ENCODE measurements at places on chromosomes 12 and 14. TPM values are rescaled to one million over a fixed set of nuclear protein-coding genes. Genes with fewer than 3 reads are reported as not detected.

DNA sequence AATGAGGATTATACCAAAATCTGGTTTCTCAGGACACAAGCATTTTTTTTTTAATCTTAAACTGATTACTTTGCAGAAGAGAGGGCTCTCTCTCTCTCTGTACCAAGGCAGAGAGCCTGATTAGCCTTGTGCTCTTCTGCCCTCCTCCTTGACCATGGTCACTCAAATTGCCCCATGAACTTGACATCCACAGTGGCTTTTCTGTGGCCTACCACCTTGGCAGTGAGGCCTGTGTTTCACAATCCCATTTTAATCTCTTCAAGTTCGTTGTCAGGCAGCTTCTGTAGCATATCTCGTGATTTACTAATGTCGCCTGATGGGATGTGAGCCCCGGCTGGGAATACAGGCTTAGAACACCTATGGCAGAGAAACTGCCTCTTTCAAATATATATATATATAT is 30.7 kb upstream of the PWP1 start:
- DNase-seq = no peak

DNA sequence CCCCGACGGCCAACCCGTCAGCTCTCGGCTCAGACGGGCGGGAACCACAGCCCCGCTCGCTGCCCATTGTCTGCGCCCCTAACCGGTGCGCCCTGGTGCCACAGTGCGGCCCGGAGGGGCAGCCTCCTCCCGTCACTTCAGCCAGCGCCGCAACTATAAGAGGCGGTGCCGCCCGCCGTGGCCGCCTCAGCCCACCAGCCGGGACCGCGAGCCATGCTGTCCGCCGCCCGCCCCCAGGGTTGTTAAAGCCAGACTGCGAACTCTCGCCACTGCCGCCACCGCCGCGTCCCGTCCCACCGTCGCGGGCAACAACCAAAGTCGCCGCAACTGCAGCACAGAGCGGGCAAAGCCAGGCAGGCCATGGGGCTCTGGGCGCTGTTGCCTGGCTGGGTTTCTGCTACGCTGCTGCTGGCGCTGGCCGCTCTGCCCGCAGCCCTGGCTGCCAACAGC is at the start of gene WNT1:
Gene WNT1 (plus strand): TSS at position 32 of the 450 bp plus-strand sequence. CDS start 329 bp downstream, at position 361.
- no peak for DNase-seq

GRCh38 chr14:92451245-92451644 is 62.3 kb upstream of the RIN3 start:
- no peak for DNase-seq

- peak; percentile 21 for DNase-seq
Measured at GRCh38 chr12:97837401-97837800, 374.8 kb downstream of the RMST start.

GRCh38 chr12:65740873-65741600 is 83.2 kb upstream of the HMGA2 start:
- peak; percentile 96 for DNase-seq

GRCh38 chr12:69534389-69534822 is 50.9 kb upstream of the CCT2 start:
- DNase-seq = peak; percentile 96

- DNase-seq = peak; percentile 91
Measured at GRCh38 chr12:53427905-53428594, 4.4 kb downstream of the AMHR2 start.

GRCh38 chr12:115213538-115214016 is 529.6 kb upstream of the TBX3 start:
- DNase-seq = no peak

DNA sequence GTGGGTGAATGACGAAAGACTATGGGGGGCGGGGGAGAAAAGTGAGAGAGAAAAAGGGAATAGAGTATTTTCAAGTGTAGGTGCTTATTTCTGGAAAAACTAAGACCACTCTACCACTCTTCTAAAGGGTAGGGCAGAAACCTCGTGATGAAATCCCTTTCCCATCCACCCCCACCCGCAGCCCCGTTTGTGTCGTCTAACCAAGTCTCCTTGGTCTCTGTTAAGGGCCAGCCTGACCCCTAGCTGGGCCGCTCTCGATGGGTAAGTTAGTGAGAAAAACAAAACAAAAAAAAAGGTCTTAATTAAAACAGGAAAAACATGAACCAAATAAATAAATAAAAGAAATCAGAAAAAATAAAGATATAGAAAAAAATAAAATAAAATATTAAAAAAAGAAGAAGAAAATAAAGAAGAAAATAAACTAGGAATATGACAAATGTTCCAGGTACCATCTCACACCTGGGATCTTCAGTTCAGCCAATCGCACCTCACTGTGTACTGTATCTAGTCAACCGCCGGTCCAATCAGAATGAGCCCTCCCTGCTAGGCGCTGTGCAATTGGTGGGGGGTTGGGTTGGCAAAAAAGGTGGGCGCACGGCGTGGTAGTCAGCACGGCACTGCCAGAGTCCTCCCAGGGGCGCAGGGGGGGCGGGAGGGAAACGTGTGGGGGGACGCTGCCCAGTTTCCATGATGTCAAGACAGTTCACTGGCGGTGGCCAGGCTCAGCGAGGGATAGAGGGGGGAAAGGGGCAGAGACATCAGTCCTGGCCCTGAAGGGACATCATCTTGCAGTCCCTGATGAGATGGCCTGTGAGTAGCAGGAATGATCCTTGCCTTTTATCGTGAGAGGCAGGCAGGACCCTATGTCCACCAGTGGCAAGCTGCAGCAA is 9.8 kb upstream of the CDH24 start:
- no peak for DNase-seq

GRCh38 chr14:77457115-77457521 is 283 bp downstream of the VIPAS39 start:
- DNase-seq = no peak

- DNase-seq = no peak
Measured at GRCh38 chr12:4584281-4584680, 22.3 kb downstream of the DYRK4 start.

- DNase-seq = peak; percentile 85
Measured at GRCh38 chr14:49982501-49982951, 89.6 kb downstream of the ARF6 start.

GRCh38 chr12:115023279-115024265 is 339.6 kb upstream of the TBX3 start:
- DNase-seq = no peak

DNA sequence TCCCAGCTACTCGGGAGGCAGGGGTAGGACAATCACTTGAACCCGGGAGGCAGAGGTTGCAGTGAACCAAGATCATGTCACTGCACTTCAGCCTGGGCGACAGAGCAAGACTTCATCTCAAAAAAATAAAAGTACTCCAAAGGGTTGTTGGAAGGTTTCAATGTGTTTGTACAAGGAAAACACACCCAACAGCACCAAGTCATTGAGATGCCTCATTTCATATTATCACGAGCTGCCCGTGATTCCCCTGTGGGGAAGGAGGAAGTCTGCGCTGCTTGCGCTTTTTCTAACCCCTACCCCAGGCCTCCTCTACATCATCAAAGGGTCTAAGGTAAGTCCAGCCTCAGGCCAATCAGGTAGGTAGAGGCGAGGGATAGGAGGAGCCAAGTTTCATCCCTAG is 73.6 kb downstream of the KDM2B start:
- no peak for DNase-seq

DNA sequence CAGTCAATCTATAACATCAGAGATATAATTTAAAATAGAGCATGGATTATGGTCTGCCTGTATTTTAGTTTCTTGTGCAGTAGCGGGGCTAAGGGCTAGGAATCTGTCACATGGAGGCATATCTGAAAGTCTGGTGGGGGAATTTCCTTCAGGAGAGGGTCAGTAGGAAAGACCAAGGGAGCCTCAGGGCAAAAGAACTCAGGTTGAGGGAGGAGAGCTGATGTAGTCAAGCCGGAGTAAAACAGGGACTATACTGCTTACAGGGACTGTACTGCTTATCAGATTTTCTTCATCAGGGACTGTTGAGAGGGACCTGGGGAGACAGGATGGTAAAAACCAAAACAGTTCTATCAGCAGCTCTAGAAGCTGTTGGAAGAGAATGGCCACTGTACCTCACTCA is 82.0 kb upstream of the CPM start:
- no peak for DNase-seq

DNA sequence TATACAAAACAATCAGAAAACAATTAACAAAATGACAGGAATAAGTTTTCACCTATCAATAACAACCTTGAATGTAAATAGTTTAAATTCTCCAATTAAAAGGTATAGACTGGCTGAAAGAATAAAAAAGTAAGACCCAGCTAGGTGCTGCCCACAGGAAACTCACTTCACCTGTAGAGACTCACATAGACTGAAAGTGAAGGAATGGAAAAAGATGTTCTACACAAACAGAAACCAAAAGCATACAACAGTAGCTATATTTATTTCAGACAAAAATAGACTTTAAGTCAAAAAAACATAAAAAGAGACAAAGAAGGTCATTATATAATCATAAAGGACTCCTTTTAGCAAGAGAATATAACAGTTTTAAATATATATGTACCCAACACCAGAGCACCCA is 152.4 kb upstream of the PWP1 start:
- no peak for DNase-seq

DNA sequence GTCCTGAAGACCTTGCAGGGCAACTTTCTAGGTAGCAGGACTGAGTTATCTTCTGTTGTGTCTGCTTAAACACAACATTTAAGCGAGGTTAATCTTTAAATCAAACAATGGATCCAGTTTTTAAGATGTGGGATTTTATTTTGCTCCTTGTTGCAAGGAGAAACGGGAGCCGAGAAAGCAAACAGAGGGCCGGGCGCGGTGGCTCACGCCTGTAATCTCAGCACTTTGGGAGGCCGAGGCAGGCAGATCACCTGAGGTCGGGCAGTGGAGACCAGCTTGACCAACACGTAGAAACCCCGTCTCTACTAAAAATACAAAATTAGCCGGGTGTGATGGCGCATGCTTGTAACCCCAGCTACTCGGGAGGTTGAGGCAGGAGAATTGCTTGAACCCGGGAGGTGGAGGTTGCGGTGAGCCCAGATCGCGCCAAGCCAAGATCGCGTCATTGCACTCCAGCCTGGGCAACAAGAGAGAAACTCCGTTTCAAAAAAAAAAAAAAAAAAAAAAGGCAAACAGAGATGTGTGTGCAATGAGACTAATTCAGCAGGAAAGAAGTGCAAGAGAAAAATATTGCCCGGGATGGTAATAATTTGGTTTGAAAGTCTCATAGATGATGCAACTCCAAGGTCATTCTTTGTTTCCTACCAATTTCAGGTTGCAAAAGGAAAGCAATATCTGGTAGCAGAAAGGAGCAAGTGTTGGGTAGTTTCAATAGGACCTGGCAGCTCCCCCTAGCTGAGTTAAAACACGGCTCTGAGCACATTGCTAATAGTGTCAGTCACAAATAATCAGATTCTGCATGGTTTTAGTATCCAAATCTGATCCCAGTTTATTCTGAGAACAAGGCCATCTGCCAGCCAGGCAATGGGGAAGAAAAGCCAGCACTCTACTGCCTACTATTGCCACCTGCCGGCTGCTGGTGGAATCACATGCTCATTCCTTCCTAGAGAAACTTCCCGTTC is 141.4 kb downstream of the PPM1H start:
- DNase-seq = peak; percentile 92

GRCh38 chr14:75675265-75675960 is 14.4 kb downstream of the TTLL5 start:
- DNase-seq = peak; percentile 10

GRCh38 chr12:98845957-98846356 is 200.9 kb downstream of the APAF1 start:
- peak; percentile 34 for DNase-seq

GRCh38 chr14:51877810-51878209 is 17.4 kb downstream of the GNG2 start:
- DNase-seq = no peak

- no peak for DNase-seq
Measured at GRCh38 chr12:46223047-46223446, 45.8 kb downstream of the SLC38A1 start.

- DNase-seq = no peak
Measured at GRCh38 chr14:33847066-33847465, 103.8 kb downstream of the EGLN3 start.

GRCh38 chr12:91133871-91134270 is 22.6 kb upstream of the LUM start:
- DNase-seq = no peak

DNA sequence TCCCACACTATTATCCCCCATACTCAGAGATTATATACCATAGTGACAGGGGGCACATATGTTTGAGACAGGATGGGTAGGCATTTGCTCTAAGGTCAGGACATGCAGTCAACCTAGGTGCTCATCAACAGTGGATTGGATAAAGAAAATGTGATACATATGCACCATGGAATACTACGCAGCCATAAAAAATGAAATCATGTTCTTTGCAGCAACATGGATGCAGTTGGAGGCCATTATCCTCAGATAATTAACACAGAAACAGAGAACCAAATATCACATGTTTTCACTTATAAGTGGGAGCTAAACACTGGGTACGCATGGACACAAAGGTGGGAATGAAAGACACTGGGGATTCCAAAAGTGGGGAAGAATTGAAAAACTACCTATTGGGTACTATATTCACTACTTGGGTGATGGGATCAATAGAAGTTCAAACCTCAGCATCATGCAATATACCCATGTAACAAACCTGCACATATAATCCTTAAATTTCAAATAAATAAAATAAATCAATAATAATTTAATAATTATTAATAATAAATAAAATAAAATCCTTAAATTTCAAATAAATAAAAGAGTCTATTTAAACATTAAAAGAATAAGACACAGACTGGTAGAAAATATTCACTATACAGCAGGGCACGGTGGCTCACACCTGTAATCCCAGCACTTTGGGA is 160.1 kb upstream of the CNOT2 start:
- DNase-seq = no peak

- DNase-seq = peak; percentile 90
Measured at GRCh38 chr14:24367514-24368211, at the start of gene NFATC4. TSS of gene NFATC4 (plus strand) at chr14:24368184. CDS start at chr14:24368341, 157 bp downstream.

GRCh38 chr12:69324797-69325466 is 23.2 kb upstream of the LYZ start:
- DNase-seq = no peak

DNA sequence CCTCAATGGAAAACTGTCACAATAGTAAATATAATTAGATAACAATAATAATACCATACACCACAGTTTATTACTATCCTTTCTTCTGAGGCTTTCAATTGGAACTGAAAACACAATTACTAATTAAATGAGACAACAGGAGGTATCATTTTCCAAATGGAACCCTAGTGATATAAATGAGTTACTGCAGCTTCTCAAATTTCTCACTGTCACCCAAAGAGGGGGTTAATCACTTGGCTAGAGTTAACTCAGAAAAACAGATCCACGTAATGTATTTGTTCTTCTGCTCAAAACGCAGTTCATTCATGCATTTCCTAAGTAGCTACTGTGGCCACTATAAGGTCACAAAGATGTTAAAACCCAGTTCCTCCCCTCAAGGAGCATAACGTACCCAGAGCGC is 120.9 kb upstream of the FOXN3 start:
- no peak for DNase-seq

KRT75 gene
- 1.1 TPM for total RNA-seq

MYF6 gene
- total RNA-seq = not detected

RNASE7 gene
- total RNA-seq = not detected

LRFN5 gene
- 2.8 TPM for total RNA-seq

ARMH4 gene
- total RNA-seq = 3.3 TPM

LUM gene
- total RNA-seq = 1.0 TPM

STON2 gene
- 7.8 TPM for total RNA-seq

GZMB gene
- total RNA-seq = not detected

CCDC77 gene
- total RNA-seq = 34.8 TPM

NEUROD4 gene
- total RNA-seq = not detected

CLEC4D gene
- total RNA-seq = not detected

Data from Daoy (cell line).